ENCODE measurements at places on chromosomes 7 and 10.

DNA sequence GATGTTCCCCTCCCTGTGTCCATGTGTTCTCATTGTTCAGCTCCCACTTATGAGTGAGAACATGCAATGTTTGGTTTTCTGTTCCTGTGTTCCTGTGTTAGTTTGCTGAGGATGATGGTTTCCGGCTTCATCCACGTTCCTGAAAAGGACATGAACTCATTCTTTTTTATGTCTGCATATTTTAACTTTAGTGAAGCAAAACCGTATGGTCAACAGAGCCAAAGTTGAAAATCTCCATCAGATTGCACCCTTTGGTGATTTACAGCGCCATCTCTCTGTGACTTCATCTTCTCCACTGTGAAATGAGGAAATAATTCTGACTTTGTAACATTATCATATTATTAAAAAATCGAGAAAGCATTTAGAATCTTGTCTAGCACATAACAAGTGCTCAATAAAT, 132.3 kb upstream of the PLXDC2 start:
- DNase-seq = no peak

GRCh38 chr7:154409703-154410311, 357.6 kb downstream of the DPP6 start:
- DNase-seq = no peak

DNA sequence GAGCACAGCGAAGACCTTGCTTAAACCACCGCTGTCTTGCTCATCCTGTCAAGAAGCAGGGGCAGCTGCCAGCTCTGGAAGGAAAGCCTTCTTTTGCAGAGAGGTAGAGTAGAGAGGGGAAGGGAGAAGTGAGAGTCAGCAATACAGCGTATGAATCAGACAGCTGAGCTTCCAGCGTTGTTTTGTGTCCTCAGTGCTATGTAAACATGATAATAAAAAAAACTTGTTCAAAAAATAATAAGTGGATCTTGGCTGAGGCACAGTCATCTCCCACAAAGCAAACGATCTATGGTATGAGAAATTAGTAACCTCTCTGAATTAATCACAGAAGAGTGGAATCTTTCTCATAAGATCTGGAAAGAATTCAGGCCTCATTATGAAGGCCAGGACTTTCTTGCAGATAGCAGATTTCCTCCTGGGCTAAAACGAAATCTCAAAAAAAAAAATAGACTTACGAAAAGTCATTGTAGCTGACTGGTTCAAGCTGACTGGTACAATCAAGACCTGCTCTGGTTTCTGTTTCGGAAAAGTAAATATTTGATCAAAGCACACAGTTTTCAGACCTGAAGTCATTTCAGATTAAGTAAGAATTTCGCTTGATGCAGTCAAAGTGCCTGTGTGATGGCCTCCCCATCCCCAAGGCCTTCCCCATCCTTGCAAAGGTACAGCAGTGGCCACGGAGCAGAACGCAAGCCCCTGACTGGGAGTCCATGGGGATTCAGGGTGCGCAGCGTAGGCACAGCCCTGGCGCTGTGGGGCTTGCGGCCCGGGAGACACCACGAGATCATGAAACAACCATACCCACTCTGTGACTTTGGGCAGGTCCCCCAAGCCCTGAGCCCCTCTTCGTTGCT, 29.4 kb downstream of the CHST15 start:
- DNase-seq = peak; percentile 77

DNA sequence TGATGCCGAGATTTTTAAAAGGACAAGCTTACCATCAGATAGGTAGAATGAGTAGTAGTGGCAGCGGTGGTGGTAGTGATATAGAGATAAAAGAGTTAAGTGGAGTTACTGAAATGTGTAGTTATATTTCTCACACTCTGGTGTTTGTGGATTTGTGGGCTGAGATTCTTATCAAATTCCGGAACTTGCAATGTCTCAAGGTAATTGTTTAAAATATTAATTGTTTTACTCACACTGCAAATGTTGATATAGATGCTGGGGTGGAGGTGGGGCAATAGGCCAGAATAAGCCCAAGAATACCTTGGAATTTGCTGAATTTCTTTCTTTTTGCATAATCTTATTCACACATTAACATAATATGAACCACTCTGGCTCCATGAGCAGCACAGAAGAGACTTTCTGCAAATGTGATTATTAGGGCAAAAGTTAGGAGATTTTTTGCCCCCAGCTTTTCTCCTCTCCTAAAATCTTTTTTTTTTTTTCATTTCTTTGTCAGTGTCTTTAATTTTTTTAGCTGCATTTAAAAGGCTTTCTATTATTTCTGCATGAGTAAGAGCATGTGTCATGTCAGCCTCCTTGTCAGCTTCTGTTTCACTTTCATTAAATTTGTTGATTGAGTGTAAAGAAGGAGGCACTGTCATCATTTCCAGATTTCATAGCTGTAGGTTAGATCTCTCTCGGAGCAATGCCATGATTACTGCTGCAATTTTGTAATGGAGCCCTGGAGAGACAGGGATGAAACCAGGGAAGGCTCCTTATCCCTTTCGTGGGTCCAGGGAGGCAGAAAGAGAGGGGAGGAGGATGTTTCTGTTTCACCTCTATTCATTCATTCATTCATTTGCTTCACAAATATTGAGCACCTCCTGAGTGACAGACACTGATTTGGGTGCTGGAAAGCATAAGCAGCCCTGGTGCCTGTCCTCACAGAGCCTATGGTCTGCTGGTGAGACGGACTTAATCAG, 13.1 kb upstream of the SGMS1 start:
- no peak for DNase-seq

DNA sequence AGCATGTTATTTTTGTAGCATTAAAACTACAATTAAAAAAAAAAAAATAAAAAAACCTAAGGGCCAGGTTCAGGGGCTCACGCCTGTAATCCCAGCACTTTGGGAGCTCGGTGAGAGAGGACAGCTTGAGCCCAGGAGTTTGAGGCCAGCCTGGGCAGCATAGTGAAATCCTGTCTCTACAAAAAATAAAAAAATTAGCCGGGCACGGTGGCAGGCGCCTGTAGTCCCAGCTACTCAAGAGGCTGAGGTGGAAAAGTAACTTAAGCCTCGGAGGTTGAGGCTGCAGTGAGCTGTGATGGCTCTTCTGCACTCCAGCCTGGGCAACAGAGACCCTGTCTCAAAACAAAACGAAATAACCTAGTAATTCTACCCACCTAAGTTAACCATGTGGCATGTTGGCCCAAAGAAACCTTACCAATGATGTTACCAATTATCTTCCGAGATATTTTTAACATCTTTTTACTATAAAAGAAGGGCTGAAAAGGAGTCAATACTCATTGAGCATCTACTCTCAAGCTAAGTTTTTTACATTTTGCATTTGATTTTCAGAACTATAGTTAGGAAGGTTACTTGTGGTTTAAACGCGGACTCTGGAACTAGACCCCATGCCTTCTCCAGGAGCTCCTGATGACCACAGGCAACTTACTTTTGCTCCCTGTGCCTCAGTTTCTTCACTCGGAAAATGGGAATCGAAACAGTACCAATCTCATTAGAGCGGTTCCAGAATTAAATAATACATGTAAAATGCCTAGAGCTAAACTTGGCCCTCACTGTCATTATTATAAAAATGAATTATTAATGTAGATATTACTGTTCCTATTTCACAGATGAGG, 1.4 kb downstream of the ITGB1 start:
- no peak for DNase-seq

- no peak for DNase-seq
Measured at GRCh38 chr7:106486331-106486730, 174.6 kb downstream of the CCDC71L start.

DNA sequence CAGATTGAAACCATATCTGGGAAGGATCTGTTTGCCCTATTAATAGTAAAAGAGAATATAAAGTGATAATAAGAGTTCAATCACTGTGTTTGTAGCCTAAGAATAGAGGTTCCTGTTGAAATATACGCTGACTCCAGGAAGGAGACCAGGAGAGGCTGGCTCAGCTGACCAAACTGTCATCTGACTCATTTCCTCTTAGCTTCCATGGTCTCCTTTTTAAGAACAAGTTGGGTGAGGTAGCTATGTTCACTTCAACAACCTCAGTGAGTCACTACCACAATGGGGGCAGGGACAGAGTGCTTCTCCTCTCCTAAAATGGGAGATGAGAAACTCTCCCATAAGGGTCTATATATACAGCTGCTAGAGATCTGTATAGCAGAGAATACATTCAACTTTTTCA, 543.3 kb downstream of the CALN1 start:
- no peak for DNase-seq

DNA sequence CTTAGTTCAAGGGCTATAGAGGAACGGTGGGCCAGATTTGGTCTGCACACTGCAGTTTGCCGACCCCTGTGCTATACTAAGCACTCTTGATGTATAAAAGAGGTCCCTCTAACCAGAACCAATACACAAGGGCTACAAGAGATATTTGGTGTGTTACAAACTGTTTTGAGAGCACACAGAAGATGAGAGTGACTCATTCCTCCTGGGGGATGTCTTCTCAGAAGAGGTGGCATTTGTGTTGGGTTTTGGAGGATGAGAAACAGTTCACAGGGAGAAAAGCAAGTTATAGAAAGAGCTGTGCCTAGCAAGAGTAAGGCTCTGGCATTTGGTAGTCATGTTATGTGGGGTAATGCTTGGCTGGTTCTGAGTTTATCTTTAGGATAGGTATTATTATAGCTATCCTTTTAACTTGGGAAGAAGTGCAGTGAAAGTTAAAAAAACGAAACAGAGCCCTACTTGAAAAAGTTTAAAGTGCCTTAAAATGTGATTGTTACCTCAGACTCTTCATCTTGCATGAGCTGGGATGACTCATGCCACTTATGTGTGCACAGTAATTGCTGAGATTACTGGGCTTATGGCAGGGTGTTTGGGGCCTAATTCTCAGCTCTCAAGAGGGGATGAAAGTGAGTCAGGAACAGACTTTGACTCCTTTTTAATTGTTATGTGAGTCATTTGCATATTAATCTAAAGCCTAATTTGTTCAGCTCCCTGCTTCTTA, 160.4 kb downstream of the KIF20B start:
- DNase-seq = peak; percentile 34

- DNase-seq = no peak
Measured at GRCh38 chr7:39622609-39623008, 763 bp upstream of the RALA start.

DNA sequence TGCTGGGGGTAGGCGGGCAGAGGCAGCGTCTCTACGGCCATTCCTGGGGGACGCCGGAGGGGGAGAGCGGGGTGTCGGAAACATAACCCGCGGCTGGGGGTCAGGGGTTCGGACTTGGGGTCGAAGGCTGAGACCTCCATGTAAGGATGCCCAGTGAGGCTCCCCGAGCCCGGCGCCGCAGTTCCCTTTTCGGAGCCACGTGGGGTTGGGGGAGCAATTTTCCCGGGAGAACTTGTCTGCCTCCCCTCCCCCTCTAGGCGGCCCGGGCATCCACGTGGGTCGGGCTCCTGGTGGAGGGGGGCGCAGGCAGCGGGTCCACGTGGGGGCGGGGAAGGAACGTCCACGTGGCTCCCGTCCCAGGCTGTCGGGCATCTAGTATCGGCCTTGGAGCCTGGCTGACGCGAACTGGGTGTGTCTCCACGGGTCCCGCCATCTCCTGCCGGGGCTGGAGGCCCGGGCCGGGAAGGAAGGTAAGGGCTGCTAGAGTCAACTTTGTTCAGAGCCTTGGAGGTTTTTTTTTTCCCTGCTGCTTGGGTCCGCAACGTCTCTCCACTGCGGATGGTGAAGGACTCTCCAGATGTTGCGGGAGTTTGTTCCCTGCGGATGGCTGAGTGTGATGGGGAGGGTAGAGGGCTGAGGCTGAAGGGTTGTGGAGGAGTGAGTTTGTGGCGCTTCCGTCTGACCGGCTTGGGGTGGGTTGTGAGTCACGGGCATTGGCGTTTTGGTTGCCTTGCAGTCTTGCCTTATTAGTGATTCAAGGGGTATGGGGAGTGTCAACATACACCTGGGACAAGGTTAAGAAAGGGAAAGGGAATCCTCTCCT, 744 bp downstream of the PPRC1 start:
- no peak for DNase-seq

DNA sequence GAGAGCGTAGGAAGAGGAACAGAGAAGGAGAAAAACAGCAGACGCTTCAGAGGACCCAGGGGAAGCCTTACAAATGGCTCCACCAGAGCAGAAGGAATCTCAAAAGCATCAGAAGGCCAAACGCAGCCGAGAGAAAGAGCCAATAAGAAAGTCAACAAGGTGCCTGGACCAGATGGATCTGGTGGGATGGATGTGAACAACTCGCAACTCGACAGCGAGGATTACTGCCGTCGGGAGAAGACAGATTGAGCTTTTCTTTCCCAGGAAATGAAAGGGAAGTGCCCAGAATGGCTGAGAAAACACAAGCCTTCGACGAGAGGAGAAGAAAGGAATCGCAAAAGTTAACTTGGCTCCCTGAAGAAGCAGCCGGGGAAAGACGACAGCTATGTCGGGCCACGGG, 132.8 kb upstream of the MGMT start:
- DNase-seq = no peak

GRCh38 chr10:84196941-84197340, 2.6 kb downstream of the CDHR1 start:
- no peak for DNase-seq

DNA sequence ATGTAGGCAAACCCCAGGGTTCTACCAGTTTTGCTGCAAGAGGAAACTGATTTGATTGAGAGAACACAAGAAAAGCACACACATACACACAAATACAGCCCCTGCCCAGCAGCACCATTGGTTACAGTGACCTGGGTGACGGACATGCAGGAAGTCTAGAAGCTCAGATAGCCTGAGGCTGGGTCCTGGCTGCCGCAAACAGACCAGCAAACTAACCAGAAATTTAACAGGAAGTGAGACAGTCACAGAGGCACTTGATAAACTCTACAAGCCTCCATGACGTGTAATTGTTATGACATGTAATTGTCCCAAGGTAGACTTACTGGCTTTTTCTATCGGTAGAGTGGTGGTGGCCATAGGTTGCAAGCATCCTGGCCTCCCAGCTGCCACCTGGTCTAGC, 58.9 kb downstream of the PRKAR2B start:
- DNase-seq = no peak
